ENCODE measurements at places on chromosomes 4 and X. TPM values are rescaled to one million over a fixed set of nuclear protein-coding genes. Genes with fewer than 3 reads are reported as not detected.

The POU3F4 gene
- not detected for total RNA-seq

DNA sequence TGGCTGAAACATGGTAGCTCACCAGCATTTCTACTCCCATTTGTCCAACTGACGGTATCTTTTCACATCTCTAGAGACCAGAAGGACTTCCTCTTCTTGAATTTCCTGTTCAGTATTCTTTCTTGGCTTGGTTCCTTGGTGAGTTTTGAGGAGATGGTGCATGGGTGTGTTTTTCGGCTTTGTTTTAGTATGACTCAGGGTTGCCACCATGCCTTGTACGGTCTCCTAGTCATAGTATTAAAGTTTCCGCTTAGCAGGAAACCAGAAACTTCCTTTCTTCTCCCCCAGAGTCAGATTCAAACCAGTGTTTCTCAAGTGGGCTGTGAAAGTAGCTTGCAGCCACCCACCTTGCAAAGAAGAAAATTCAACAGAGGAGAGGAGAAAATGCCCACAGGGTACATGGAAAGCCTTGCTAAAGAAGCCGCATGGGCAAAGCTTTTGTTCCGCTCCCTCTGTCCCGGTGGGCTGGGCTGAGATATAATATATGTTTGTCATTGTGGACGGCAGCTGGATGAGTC is 5.7 kb downstream of the CD99 start:
- H3K27me3 ChIP-seq = no peaks in the 10 kb centered on the region
- peak overlapping the region; percentile 82 for H3K27ac ChIP-seq
- peak; percentile 77 for DNase-seq
- H3K4me3 ChIP-seq = peak overlapping the region; percentile 41

- no peak for DNase-seq
- peaks cover 4% of the 10 kb centered on the region for H3K27me3 ChIP-seq
- H3K4me1 ChIP-seq = peaks cover 26% of the 10 kb centered on the region
- H3K27ac ChIP-seq = peak overlapping the region; percentile 89
- H3K36me3 ChIP-seq = no peaks in the 10 kb centered on the region
- H3K4me3 ChIP-seq = peak overlapping the region; percentile 84
These were observed 44.5 kb downstream of the TRIM2 start for GRCh38 chr4:153248641-153249198.

The TBX22 gene
- not detected for total RNA-seq

GRCh38 chr4:179478608-179479007 is 2036.4 kb upstream of the AGA start:
- H3K27ac ChIP-seq = no peak overlapping the region
- H3K27me3 ChIP-seq = no peaks in the 10 kb centered on the region

The ZC4H2 gene
- total RNA-seq = 23.4 TPM

GRCh38 chrX:3509934-3510333 is 163.5 kb upstream of the MXRA5 start:
- no peak for DNase-seq
- no peak overlapping the region for H3K27ac ChIP-seq
- H3K27me3 ChIP-seq = no peaks in the 10 kb centered on the region
- no peaks in the 10 kb centered on the region for H3K36me3 ChIP-seq

DNA sequence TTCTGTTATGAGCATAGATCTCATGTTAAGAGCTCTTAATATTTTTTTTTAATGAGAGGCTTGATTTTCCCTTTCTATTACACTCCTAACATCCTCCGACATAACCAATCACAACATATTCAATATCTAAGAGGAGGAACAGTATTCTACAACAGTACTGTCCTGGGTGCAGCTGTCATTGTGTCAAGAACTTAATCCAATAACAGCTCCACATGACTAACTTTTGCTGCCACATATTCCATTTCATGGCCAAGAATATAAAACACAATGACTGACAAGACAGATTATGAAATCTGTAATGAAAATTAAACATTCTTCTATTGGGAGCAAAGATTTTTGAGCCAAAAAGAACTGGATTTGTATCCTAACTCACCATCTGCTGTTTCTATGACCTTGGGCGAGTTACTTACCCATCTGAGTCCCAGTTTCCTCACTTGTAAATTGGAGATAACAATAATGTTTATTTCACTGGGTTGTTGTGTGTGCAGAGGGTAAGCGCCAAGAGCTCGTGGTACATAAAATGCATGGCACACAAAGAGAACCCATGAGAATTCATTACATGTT is 405.6 kb downstream of the SPRY1 start:
- no peaks in the 10 kb centered on the region for H3K4me1 ChIP-seq
- H3K4me3 ChIP-seq = no peak overlapping the region
- no peak overlapping the region for H3K27ac ChIP-seq
- peaks cover 4% of the 10 kb centered on the region for H3K27me3 ChIP-seq
- DNase-seq = no peak

DNA sequence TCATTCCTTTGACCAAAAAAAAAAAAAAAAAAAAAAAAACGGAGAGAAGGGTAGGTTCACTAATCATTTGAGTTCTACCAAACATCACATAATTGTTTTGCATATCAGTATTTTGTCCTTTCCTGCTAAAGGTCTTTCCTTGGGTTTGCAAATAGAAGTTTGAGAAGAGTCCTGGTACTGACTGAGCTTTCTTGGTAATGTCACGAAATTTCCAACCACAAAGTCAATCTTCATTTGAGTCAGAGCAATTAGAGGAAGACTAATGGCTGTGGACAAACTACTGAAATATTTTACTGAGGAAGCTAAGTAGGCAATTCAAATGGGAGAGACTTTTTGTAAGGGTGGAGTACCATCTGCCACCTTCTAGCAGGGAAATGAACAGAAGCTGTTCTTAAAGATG is 21.7 kb upstream of the CD40LG start:
- no peak for DNase-seq
- H3K4me1 ChIP-seq = peaks cover 96% of the 10 kb centered on the region
- peak overlapping the region; percentile 40 for H3K4me3 ChIP-seq
- peaks cover 13% of the 10 kb centered on the region for H3K36me3 ChIP-seq
- no peaks in the 10 kb centered on the region for H3K27me3 ChIP-seq
- H3K27ac ChIP-seq = peak overlapping the region; percentile 88

All from activated CD4-positive, alpha-beta T cell treated with anti-CD3 and anti-CD28 coated beads, Interleukin-2, amount 10 ng/mL, durations not matched to agents 7 days and 5 days (primary cell).